Ovary (tissue), 10 donors: ENCODE measurements at places on chromosomes 6 and 20.

- DNase-seq: no peak
Observed at GRCh38 chr6:17280138-17280537, 1.0 kb upstream of the RBM24 start.

GRCh38 chr20:46365487-46366220, 40.8 kb downstream of the ELMO2 start:
- DNase-seq: no peak

DNA sequence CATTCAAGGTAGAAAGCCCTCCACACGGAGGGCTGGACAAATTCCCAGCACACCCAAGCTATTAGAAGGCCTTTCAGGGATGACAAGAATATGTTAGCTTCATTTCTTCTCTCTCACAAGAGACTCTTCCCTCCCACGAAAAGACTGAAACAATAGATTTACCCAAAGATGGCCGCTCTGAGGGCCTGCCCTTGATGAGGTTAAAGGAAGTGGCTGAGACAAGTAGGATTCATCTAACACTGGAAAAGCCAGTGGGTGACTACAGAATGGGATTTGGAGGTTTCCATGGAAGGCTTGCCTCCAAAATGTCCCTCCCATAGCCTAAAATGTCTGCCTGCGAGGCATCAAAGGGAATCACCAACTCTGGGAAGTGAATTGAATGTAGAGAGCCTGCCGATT, 277.6 kb downstream of the CLIC5 start:
- DNase-seq: no peak

- DNase-seq: no peak
Observed at GRCh38 chr20:62702895-62703852, 5.5 kb upstream of the NTSR1 start.

GRCh38 chr6:23089981-23090380, 520.6 kb downstream of the HDGFL1 start:
- no peak for DNase-seq

DNA sequence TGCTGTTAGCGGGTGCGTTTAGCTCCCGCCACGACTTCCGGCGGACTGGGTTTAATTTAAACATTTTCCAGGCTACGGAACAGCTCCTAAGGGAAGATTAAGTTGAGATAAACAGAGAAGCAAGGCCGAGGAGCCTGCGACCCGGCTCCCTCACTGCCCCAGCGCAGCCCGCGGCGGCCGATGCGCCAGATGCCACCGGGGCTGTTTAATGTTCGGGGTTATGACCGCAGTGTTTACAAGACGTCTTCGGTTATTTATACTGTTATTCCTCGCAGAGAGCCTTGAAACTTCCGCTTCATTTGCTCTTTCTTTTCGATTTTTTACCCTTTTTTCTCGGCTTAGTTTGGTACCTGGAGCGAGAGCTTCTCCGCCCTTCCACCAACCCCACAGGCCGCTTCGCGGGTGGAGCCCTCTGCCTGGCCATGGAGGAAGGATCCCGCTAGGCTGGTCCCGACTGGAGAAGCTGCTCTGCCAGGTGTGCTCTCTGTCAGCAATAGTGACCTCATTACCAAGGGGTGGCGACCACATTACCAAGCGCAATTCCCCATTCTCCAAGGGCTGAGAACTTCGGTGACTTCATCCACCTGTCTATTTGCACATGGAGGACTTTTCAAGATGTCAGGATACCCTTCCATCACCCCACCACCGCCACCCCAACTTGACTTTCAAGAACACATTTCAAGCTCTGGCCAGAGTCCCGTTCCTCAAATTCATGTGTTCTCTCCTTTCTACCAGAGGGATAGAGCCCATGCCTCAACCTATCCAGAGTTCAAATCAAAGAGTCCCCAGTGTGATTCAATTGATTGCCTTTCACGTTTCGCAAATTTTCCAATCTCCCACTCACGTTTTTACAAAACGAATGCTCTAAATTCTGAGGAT, 4.1 kb downstream of the TCF21 start:
- DNase-seq: peak; percentile 58

DNA sequence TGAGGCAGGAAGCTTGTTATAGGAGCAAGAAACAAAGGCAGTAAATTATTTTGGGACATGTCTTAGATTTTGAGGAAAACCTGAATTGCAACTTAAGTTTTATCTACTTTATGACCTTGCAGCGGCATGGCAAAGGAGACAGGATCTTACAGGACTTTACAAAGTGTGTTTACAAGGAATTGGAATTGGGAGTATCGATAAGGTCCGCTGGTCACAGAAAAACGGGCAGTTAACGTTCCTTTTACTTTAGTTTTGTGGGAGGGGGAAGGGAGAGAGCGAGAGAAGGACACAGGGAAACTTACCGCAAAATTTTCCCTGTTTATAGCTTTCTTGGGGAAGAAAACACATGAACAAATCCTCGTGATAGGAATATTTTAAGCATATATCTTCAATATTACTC, 1607.2 kb downstream of the GRIK2 start:
- DNase-seq: no peak

DNA sequence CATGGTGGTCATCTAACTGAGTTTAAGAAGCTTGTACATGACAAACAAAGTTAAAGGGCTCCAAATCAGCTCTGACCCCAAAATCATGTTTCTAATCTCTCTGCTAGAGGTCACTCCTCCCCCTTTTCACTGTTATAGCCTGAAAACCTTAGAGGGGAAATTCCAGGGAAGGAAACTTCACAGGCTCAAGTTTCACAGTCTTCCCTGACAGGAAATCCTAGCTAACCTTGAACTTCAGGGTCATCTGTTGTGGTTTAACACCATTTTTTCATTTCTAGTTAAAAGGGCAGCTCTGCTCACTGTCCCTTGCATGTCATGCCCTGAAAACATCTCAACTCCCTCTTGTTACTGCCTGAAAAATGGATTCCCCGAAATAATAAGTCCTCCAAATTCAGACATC, 104.4 kb upstream of the BMP2 start:
- no peak for DNase-seq

DNA sequence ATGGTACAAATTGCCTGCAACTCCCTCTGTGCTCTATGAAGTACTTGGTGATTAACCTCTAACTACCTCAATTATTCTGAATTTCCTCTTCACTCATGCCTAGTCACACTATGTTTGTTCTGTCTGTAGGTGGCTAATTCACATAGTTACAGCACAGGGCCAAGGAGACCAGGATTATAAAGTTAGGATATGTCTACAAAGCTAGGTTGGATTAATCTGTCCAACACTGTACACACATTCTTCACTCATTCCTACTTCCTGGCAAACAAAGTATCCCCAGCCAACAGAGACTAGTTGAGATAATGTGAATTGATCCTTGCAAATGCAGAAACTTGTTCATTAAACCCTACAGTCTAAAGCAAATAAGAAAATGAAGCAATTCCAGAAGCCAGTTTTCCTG, 269.8 kb downstream of the HACE1 start:
- DNase-seq: no peak

- DNase-seq: no peak
Observed at GRCh38 chr20:60034231-60035110, 76.2 kb downstream of the CDH26 start.

DNA sequence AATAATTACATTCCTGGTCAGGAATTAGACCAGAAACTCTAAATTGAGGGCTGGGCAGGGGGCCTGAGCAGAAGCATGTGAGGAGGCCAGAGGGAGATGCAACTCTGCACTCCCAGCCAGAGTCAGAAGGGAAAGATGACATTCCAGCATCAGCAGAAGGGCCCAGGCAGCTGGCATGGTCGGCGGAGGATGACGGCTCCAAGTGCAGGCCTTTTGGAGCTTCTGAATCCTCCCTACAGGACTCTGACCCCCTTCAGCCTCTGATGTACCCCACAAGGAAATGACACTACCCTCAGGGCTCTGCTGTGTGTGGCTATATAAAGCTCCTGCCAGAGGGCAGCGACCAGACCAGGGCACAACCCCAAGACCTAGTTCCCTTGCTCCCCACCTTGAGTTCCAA, 1.9 kb downstream of the LRFN2 start:
- no peak for DNase-seq

DNA sequence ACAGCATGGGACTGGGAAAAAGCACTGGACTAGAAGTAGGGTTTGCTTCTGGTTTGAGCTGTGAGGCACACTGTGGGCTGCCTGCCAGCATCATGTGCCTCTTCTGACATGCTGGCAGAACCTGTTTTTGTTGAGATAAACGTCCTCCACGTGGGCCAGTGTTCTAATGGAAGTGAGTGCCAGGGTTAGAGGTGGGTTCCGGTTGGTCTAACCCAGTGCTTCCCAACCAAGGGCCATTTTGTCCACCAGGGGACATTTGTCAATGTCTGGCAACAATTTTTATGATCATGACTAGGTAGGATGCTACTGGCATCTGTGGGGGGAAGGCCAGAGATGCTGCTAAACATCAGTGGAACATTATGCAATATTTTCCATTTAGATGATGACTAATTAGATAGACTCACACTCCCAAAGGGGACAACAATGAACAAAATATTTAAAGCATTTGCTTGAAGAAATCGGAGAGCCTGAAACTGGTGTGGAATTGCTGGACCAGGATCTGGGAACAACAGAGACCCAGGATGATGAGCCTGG, 7.8 kb upstream of the APMAP start:
- DNase-seq: peak; percentile 61

- DNase-seq: no peak
Observed at GRCh38 chr20:63347081-63347741, 13.9 kb downstream of the CHRNA4 start.

GRCh38 chr6:64973142-64973541, 733.9 kb downstream of the EYS start:
- no peak for DNase-seq
